Stimulated activated CD4-positive, alpha-beta T cell treated with anti-CD3 and anti-CD28 coated beads, Interleukin-1b, Interleukin-23, amount 100 ng/mL, for 1 hour (primary cell): ENCODE measurements at places on chromosomes 5 and 9.

DNA sequence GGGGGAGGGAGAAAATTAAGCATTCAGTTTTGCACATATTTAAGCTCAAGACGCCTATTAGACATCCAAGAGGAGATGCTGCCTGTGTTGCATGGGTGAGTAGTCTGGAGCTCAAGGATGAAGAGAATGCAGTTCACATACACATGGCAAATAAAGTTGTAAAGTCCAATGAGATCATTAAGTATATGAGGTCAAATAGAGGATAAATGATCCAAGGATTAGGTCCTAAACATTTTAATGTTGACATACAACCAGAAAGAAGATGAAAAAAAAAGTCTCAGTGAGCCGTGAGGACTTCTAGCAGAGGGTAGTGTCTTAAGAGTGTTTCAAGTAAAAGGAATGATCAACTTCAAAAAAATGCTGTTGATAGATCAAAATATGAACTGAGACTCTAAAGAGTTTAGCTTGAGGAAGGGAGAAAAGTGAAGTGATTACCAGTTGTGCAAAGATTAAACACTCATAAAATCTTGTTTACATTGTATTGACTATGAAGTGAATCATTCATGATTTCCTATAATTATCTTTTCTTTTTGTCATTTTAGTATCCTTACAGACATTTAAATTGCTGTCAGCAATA lies 251.8 kb downstream of the ZNF608 start:
- no peak for DNase-seq

DNA sequence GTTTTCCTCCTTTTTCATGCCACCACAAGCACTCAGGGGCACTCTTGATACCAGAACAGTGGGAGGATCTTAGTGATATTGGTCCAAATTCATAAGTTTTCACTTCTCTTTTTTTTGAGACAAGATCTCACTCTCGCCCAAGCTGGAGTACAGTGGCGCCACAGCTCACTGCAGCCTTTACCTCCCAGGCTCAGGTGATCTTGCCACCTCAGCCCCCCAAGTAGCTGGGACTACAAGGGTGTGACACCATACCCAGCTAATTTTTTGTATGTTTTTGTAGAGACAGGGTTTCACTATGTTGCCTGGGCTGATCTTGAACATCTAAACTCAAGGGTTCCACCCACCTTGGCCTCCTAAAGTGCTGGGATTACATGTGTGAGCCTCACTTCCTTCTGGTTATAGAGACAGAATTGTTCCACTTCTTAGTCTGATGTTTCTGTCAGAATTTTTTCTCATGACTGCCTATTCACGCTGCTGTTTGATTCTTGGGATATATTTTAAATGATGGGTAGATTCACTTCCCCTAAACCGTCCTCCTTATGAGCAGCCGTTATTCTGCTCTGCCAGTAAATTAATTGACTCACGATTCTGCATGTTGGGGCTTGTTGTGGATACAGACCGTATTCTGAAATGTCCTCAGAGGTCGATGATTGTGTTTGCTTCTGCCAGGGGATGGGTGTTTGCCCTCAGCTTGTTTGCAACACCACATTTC lies 30.8 kb downstream of the MTAP start:
- no peak for DNase-seq

- no peak for DNase-seq
These were observed 93.5 kb downstream of the PPP2R2B start for GRCh38 chr5:146785065-146785464.

DNA sequence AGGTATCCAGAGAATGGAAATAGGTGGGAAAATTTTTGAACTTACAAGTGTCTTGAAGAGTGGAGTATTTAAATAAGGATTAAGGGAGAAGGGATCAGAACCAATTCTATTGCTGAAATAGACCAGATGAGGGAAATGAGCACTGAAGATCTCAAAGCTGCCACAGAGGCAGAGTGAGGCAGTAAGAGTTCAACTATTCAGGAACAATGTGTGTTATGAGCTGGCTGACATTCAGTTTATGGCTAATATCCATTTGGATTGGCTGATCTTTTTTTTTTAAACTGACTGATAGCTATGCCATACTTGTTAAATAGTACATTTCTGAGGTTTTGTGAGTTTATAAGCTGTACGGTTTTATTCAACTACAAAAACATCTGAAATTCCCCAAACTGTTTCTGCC lies 95.3 kb upstream of the GNA14 start:
- DNase-seq = no peak

DNA sequence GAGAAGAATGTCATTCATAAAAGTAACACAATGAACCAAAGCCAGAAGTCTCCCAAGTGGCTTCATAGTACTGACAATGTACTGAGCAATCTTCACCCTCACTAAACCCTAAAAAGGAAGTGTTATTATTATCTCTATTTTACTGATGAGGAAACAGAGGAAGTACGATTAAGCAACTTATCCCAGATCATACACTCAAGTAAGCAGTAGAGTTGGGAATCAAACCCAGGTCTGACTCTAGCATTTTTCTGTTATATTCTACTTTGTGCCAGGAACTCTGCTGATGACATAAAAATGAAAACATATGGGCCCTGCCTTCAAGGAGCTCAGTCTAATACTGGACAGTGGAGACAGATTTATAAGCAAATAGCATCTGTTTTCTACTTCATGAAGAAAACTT lies 109.2 kb downstream of the RAPGEF6 start:
- no peak for DNase-seq

DNA sequence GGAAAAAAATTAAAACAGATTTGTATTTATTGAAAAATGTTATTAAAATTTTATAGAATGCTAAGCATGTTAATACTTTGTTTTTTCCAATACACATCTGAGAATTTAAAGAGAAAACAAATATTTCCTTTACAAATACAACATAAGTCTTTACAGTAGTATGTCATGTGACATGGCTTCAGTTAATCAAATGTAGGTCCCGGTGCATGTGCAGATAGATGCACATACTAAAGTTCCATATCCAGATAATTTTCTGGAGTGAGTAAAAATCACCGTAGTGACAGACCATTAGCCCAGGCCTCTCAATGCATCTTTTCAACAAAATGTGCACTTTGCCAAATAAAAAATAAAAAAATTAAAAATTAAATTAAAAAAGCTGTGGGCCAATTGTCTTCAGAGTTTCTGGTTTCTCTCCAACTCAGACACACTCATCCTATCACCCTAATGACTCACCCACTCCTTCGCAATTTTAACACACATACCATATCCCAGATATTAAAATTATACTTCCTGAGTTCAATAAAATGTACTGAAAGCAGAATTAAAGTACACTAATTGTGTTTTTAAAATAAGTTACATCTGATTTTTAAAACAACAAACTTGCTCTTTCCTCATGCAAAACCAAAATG lies 508.1 kb downstream of the NR2F1-AS1 start:
- no peak for DNase-seq

- DNase-seq = no peak
These were observed 34.5 kb upstream of the TYRP1 start for GRCh38 chr9:12658531-12659209.

GRCh38 chr5:113608113-113608596 lies 94.7 kb downstream of the YTHDC2 start:
- DNase-seq = no peak

DNA sequence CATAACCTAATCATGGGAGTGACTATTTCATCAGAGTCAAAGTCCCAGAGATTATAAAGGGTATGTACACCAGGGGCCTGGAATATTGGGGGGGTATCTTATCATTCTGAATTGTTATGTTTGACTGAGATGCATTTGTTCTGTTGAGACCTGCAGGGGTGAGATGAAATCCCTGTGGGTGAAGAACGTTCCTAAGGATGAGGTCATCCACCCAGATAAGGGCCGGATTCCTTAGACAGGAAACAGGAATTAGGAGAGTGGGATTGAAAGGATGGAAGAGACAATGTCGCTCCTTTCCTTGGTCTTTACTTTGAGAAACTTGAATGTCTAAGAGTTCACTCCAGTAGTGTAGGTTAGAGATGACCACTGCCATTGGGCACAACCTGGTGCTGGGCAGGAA lies 54.7 kb downstream of the GAS1 start:
- DNase-seq = no peak

DNA sequence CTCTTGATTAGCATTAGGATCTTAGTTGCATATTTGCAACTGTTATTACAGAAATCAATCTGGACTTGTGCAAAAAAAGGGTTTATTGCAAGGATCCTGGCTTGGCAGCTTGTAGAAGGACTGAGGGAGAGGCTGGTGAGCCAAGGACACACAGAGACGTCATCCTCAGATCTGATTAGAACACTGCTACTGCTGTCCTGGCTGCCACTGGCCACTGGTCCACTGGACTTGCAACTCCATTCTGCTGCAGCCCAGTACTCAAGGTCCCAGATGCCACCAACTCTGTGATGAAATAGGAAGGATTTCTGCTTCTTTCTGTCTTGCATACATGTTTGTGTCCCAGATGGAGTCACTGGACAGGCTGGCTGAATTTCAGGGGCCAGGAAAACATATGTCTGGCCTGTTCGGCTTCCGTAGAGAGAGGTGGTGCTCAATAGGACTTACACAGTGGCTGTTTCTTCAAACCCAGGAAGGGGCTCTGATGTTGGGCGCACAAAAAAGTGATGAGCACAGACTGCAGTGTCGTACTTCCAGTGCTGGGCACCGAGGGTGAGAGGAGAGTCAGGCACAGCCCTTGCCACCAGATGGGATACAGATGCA lies 68.9 kb upstream of the SH3PXD2B start:
- DNase-seq = no peak

GRCh38 chr9:124863371-124863871 lies 1.5 kb downstream of the ARPC5L start:
- DNase-seq = no peak

DNA sequence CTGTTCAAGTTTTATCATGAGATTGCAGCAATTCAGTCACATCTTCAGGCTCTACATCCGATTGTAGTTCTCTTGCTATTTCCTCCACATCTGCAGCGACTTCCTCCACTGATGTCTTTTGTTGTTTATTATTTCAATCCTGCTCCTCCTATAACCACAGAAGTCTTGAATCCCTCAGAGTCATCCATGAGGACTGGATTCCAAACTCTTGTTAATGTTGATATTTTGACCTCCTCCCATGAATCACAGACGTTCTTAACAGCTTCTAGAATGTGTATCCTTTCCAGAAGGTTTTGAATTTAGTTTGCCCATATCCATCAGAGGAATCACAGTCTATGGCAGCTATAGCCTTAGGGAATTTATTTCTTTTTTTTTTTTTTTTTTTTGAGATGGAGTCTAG lies 3.6 kb downstream of the FBXO38 start:
- no peak for DNase-seq

DNA sequence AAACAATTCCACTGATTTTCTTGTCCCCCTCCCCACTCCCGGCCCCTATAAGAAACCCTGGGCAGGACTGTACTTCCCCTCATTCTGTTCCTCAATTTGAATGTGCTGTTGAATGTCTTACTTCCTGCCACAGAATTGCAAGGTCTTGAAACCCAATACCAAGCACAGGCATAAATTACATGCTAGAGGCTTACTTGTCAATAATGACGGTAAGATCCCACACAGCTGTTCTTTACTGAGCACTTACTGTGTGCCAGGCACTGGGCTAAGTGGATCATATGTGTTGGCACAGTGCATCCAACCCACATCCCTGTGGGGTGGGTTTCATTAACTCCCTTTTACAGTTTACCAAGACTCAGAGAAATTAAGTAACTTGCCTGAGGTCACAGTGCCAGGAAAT lies 63.4 kb downstream of the MVB12B start:
- no peak for DNase-seq

- DNase-seq = no peak
These were observed 231.8 kb downstream of the PIK3R1 start for GRCh38 chr5:68447136-68447929.

- DNase-seq = no peak
These were observed 1.4 kb downstream of the NOL6 start for GRCh38 chr9:33472171-33472880.

DNA sequence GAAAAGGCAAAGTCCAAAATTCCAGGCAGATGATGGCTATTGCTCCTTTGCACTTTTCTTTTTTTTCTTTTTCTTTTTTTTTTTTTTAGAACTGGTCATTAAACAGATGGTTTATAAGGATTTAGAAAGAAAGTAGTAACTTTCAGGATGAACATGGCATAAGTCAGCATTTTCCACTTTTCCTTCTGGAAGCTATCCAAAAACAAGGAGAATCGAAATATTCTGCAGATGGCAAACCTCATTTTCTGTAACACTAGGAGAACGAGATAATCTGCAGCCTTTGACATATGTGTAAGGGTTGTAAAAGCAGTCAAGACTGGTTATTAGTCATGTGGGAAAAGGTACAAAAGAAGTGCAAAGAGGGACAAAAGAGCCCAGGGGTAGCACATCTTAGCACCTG lies 69.1 kb upstream of the PUM3 start:
- no peak for DNase-seq

DNA sequence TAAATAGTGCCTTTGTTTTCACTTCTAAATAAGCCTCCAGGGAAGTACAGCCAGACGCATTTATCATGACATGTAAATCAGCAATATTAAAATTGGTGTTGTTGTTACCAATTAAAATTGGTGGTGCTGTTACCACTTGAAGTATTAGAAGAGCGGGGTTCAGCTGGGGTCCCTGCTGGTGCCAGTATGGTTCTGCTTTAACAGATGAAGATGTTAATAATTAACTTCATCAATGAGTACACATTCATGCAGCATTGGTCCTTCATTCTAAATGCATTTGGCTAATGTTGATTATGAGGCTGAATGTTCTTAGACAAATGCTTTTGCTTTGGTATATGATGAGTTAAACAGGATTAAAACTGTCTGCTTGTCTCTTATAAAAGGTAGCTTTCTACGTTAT lies 67.6 kb upstream of the TMC1 start:
- DNase-seq = no peak

DNA sequence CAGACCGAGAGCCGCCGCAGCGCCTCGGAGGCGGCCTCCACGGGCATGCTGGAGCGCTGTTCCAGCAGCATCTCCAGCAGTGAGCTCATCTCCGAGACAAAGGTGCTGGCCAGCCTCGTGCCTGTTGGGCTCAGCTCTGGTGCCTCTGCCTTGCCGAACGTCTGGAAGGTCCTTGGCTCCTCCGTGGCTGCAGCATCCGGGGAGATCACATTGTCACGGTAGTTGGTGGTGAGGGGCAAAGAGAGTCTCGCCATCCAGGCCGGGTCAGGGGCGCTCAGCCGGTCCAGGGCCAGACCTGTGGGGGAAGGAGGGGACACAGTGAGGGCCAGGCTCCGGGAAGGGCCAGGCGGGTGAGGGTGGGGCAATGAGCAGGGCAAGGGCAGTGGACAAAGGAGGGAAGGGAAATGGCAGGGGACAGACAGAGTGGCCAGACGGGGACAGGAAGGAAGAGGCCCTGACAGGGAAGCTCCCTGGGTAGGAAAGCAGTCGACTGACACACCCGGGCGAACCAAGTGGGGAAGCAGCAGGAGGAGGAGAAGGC lies 12.4 kb downstream of the PCDH12 start:
- DNase-seq = no peak

- DNase-seq = no peak
These were observed 324.1 kb upstream of the KIF2A start for GRCh38 chr5:61981886-61982285.

- no peak for DNase-seq
These were observed 118.0 kb upstream of the OR13F1 start for GRCh38 chr9:104386013-104386412.
